ENCODE measurements at places on chromosomes 1 and 21. TPM values are rescaled to one million over a fixed set of nuclear protein-coding genes. Genes with fewer than 3 reads are reported as not detected.

The IRF6 gene
- total RNA-seq: 0.21 TPM

The FMO2 gene
- total RNA-seq: not detected

The TAF12 gene
- 12.5 TPM for total RNA-seq

The PTPRC gene
- total RNA-seq: not detected

The RGS4 gene
- total RNA-seq: not detected

The PTPN22 gene
- not detected for total RNA-seq

The CFAP74 gene
- 0.08 TPM for total RNA-seq

The NMNAT1 gene
- 3.2 TPM for total RNA-seq

The ECM1 gene
- 1.5 TPM for total RNA-seq

The KLHDC8A gene
- 0.74 TPM for total RNA-seq

The S100A7 gene
- total RNA-seq: not detected

The KRTAP19-1 gene
- not detected for total RNA-seq

The TBX19 gene
- total RNA-seq: 0.56 TPM

All from A549 treated with dexamethasone at 1 μM for 4 hours (cell line).